ENCODE measurements at places on chromosomes 1 and 21.

DNA sequence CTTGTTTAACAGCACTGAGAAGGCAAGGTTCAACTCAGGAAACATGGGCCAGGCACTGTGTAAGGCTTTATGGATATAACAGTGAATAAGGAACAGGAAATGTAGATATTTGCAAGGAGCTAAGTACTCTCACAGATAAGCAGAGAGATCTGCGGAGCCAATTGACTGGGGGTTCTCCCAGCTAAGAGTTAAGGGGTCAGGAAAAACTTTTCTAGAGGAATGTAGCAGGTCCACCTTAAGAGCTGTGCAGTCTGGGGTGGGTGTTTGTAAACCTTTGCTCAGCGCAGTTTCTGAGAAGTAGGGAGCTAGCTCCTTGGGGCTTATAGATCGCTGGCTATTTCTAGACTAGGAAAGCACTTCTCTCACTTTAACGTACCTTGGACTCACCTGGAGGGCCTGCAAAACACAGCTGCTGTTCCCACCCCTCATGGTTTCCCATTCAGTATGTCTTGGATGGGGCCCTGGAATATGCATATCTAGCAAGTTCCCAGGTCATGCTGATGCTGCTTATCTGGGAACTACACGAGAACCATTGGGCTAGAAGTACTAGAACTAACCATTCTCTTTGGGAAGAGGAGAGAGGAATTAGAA is 51.7 kb downstream of the TLCD4 start:
- DNase-seq: no peak

DNA sequence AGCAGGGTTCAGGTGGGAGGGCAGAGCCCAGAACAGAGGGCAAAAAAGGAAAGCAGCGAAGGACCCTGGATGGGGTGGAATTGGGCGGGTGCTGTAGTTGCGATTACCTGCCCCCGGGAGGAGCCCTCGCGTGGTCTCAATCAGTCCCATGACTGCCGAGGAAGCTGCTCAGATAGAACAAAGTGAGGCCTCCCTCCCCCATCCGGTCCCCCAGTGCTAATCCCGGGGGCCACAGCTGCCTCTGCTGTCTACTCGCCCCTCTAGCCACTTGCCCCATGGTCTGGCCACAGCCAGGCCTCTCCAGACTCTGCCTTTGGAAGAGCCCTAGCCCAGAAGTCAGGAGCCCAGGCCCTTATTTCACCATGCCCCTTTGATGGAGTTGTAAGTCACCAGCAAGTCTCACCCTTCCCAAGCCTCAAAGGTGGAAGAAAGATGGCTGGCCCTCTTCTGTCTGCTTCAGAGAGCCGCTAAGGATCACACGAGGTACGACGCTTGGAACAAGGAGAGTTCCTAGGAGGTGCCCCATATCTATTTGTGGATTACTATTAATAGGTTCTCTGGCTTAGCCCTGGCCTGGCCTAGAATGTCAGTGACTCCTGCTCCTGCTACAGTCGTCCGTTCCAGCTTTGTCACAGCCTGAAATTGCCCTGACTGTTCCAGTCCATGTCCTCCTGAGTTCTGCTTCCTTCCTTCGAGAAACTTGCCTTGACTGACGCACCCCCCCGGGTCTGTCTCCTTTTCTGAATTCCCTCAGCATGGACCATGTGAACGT is 16.4 kb downstream of the ECHDC2 start:
- peak; percentile 23 for DNase-seq

- no peak for DNase-seq
These were observed 21.7 kb downstream of the RCOR3 start for GRCh38 chr1:211280910-211281309.

DNA sequence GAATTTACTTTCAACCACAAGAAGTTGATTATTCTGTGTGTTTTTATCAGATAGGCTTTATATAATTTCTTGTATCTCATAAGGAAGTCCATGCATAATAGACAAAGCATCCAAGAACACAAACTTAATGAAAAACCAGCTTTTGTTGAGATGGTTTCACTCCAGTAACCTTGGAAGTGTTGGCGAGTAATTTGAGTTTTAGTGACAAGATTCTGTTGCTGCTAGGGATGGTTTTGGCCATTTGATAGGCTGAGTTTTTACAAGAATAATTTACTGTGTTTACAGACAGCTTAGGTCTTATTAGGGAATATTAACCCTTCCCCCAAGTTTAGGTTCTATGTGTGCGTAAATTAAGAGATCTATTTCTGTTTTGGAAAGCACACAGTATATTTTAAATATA is 513.6 kb downstream of the USP25 start:
- no peak for DNase-seq

DNA sequence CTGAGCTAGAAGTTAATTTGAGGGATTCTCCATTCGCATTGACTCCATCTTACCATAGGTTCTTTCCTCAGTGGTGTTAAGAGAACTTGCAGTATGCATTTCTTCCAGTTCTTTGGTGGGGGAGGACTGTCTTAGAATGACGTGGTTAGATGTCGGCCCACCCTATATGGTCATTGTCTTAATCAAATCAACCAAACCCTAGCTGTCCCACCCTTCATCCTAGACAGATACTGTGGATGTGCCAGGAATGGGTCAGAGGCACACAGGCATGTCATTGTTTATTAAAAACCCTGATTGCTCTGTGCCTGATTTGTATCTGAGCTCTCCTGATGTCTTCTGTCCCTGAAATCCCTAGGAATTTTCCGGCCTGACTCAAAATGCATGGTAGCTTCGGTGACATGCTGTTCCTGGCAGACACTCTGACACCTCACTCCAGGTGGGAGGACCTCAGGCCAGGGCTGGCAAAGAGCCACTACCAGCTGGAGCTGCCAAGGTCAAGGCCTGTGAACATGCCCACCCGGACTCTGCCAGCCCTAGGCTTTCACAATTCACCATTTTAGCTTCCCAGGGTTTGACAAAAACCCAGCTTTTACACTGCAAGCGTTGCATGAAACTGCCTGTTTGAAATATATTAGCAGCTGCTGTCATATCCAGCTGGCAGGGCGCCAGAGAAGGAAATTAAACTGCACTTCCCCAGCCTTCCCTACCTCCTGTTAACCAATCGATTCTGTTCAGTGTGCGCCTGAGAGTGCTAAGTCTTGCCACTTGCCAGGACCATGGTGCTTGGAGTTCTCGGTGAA is 134.0 kb downstream of the FAM78B start:
- DNase-seq: peak; percentile 1

- no peak for DNase-seq
These were observed 1.6 kb downstream of the TADA1 start for GRCh38 chr1:166874464-166874863.

DNA sequence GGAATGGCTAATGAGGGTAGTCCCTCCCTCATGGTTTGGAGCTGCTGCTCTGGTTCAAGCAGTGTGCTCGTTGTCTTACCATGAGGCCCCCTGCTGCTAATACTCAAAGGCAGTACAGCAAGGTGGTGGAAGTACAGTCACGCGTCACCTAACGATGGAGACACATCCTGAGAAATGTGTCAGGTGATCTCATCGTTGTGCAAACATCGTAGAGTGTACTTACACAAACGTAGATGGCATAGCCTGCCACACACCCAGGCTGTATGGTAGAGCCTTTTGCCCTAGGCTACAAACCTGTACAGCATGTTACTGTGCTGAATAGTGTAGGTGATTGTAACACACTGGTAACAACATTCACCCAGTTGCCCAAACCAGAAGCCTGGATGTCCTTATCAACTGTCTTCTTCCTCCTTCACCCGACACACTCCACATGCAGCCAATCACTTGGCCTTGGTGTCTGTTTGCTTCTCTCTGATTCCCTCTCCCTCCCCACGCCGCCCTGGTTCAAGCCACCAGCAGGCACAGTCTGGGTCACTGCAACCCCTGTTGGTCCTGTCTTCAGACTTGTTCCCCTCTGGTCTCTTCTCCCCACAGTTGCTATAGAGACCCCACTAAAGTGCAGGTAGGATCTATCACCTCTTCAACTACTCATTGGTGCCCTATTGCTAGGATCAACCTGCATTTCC is 6.0 kb upstream of the KCNA2 start:
- DNase-seq: no peak

GRCh38 chr1:19651141-19651737 is 7.1 kb downstream of the NBL1 start:
- peak; percentile 44 for DNase-seq

GRCh38 chr1:197787056-197787455 is 11.8 kb upstream of the DENND1B start:
- peak; percentile 48 for DNase-seq

- DNase-seq: peak; percentile 89
These were observed 1.0 kb upstream of the CDC14A start for GRCh38 chr1:100351095-100351887.

DNA sequence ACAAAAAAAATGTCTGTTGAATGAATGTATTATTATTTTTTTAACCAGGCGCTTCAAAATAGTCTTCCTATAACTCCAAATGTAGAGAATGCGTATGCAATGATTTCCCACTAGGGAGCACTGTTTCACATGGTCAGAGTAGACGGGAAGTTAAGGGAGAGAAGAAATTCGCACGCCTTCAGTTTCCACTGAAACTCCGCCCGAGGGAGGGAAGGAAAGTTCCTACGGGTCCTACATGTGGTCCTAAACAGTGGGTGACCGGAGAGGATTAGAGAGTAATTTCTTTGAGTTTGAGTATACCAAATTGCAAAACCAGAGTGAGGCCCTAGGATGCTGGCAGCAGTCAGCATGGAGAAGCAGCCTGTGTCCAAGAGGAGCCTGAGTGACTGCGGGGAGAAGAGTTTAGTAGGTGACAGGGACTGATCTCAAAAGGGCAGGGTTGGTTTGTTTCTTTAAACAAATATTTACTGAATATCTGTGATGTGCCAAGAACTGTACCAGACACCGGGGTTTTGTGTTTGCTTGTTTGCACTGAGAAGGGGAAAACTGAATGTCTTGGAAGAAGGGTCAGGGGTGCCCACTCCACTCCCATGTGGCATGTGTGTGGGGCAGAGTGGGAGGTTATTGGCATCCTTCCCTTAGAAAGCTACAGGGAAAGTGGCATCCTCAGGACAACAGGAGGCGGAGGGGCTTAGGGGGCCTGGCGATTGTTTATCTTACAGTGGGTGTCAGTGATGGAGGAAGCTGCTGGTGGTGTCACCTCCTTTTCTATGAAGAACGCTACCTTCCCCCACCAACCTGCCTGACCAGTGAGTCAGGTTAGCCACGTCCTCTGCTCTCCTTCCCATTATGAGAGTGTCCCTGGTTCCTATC is 22.8 kb downstream of the RNU5D-1 start:
- peak; percentile 39 for DNase-seq

DNA sequence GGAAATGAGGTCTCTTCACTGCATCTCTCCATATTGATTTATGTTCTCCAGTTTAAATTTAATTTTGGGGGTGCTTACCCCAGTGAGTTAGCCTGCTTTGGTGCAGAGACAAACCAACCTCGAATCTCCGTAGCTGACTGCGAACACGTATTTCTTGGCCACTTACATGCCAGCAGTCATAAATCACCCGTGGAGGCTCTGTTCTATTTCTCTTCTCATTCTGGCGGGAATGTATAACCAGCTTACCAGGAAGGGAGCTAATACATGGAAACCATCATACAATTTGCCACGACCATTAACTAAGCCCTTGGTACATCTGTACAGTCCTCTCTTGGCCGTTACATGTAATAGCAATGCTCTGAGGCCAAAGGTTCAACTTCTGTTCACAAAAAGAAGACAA is 148.0 kb downstream of the PLA2G4A start:
- DNase-seq: no peak

DNA sequence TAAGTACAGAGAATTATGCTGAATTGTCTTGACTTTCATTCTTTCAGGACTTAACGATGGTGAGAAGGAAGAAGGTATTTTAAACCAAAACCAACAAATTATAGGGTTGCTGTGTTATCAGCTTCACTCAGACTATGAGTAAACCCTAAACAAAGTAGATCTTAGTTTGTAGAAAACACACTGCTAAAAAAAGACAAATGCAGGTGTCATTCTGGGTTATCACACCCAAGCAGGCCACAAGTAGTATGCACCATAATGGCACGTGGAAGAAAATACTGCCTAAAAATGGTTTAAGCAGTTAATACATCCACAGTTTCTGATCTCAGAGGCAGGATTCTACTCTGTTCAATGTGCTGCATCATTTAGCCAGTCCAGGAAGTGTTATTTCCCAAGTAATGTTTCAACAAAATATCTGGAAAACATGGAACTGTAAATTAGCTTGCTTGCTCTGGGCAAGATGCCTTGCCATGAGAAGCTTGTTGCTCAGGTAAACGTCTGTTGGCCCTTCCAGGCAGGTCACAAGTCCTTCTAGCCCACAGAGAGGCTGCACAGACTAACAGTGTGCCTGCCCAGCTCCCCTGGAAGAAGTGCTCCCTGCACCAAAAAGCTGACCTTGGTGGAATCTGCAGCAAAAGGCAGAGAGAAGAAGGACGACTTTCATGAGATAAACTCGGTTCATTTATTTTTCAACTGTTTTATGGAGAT is 4.1 kb downstream of the DIPK1A start:
- no peak for DNase-seq

- DNase-seq: peak; percentile 100
These were observed at the start of gene MAP3K7CL for GRCh38 chr21:29130270-29130969. Gene MAP3K7CL, plus strand, starts transcription at chr21:29130644. Its CDS starts 2,701 bp downstream, at chr21:29133345.

DNA sequence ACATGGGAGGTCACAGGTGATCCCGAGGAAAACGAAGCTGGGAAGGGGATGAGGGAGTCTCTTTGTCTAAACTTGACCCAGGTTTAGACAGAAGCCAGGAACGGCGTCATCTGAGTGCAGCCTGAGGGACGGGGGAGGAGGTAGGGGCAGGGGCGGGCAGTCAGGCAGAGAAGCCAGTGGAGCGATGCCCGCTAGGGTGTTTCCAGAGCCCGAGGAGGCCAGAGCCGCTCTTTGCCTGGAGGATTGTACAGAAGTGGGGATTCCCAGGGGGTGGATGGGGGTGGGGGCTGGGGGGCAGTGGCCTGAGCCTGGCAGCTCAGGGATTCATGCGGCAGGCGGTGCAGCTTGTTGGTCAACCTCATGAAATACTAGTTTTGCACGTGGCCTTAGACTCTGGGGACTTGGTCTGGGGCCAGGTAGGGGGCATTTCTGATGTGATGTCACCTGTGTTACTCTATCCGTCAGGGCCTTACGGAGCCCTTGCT is 58.4 kb downstream of the VPS26C start:
- DNase-seq: no peak

DNA sequence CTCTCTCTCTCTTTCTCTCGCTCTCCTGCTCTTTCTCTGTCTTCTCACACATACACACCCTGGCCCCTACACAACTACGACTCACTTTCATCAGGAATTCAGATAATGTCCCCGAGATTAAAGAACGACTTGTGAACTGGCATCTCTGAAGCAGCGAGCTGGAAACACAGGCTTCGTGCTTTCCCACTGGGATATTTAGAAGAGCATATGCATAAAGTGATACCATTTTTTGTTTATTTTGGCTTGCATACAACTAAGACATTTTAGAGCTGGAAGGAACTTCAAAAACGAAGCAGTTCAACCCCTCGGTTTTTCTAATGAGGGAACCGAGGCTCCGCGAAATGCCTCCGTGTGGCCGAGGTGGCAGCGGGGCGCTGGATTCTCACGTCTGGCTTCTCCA is 88.6 kb downstream of the ZBTB18 start:
- no peak for DNase-seq

- DNase-seq: peak; percentile 61
These were observed 2.4 kb downstream of the CCN1 start for GRCh38 chr1:85582687-85583591.
